ENCODE measurements at places on chromosomes 1 and 21. TPM values are rescaled to one million over a fixed set of nuclear protein-coding genes. Genes with fewer than 3 reads are reported as not detected.

VSIG8 gene
- not detected for total RNA-seq

FAM110D gene
- total RNA-seq = 0.48 TPM

GCLM gene
- total RNA-seq = 12.8 TPM

LCE2C gene
- total RNA-seq = not detected

FMO2 gene
- not detected for total RNA-seq

TIE1 gene
- total RNA-seq = 2.2 TPM

DNASE2B gene
- not detected for total RNA-seq

IQGAP3 gene
- 22.3 TPM for total RNA-seq

AKR7A3 gene
- total RNA-seq = 0.65 TPM

MMP23B gene
- total RNA-seq = 19.1 TPM

MROH7 gene
- total RNA-seq = not detected

TYW3 gene
- 31.4 TPM for total RNA-seq

NOL9 gene
- 38.1 TPM for total RNA-seq

All from H1 (cell line).